Activated effector memory CD4-positive, alpha-beta T cell treated with Interleukin-2 at 50 U/mL for 16 hours (primary cell): ENCODE measurements at places on chromosomes 13 and 19.

DNA sequence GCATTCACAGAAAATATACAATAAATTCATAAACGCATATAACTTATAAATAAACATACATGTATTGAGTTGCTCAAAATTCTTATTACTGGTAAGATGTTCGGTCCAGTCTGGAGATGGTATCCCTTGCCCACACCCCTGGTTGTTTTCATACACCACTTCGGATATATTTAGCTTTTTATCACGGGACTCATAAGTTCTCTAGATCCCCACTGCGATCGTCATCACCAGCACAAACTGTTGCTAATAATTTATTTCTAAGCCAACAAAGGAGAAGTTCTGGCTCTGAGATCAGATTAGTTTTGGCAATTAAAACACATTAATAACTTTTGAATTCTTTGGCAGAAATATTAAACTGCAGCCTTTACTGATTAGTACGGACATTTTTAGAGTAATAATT, 23.0 kb upstream of the SGCG start:
- DNase-seq: no peak

DNA sequence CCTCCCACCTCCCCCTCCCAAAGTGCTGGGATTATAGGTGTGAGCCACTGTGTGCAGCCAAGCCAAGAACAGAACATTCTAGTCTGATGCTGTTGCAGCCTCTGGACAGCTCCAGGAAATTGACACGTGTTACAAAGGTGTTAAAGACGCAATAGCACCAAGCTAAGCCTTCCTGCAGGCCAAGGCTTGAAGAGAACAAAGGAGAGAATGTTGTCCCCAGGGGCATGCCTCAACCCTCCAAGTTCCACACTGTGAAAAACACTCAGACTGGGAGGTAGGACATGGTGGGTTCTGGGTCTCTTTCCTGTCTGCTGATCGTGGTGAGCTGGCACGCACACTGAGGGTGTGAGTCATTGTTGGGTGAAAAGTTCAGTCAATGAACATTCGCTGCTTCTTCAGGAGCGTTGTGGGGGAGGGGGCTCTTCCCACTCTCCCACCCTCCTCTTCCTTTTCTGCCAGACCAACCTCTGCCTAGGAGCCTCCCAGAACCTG, 5.3 kb upstream of the PTPRS start:
- DNase-seq: no peak

DNA sequence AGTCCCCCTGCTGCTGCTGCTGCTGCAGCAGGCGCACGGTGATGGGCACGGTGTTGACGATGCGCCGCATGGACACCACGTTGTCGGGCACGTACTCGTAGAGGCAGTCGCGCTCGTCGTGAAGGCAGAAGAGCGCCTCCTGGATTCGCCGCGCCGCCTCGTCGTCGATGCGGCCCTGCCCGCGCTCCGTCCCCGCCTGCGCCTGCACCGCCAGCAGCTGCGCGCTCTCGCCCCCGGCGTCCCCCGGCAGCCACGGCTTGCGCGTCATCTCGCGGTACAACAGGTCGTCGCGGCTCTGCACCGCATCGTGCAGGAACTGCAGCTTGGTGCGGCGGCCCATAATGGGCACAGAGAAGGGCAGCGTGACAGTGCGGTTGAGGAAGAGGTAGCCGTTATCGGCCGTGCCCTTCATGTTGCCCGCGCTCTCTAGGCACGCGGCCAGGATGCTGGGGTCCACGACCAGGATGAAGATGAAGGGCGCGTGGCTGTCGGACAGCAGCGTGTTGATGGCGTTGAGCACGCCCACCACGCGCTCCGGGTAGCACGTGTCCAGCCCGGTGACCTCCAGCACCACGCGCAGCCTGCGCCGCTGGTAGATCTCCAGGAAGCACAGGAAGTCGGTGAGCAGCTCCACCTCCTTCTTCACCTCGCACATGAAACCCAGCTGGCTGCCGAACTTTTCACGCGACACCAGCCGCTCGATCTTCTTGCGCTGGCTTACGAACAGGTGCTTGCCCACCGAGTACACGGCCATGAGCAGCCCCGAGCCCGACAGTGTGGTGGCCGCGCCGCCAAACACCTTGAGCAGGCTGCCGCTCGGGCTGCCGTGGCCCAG, 8.1 kb downstream of the NKPD1 start:
- peak; percentile 45 for DNase-seq

DNA sequence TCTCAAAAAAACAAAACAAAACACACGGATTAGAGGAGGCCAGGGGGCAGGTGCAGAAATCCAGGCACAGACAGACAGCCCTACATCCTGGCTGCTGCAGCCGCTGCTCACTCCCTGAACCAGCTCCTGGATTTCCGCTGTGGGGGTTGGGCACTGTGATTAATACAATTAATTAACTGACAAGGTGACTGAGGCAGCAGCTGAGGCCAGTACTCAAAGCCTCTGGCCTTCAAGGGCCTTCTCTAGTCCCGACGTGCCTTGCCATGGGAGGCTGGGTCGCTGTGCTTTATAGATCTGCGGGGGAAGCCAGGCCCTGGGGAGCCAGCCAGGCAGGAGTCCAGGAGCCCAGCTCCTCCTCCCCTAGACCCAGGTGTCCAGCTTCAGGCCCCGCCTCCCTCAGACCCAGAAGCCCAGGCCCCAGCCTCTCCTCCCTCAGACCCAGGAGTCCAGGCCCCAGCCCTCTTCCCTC, 4.6 kb downstream of the NECTIN2 start:
- no peak for DNase-seq

DNA sequence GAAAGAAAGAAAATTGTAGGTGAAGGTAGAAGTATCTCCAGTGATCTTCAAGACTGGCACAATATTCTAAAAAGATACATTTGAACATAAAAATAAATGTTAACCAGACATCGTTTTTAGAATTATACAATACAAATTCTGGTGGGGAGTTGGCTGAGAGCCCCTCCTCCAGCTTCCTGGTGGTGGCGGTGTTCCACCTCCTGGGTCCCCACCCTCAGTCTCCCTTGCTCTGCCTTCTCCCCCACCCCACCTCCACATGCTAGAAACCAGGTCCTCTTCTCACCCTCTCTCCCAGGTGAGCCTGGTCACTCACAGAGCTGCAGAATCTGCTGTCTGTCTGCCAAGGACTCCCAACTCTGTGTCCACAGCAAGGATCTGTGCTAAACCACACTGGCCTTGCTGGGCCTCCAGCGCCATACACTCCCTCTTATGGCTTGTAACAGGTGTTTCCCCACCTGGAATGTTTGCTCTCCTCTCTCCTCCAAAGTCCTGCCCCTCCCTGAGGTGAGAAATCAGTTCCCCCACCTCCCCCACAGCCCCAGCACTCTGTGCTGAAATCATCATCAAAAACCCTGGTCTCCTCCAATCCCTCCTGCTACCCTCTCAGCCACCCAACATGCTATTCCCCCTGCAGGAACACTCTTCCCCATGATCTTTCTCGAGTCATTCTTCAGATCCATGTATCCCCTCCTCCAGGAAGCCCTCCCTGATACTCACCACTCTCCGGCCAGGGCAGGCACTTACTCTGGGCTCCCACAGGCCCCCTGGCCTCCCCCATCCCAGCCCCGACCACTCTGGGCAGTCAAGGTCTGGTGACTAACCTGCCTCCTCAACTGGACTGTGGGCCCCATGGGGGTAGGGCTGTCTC, 20.5 kb upstream of the CYP2S1 start:
- DNase-seq: no peak

DNA sequence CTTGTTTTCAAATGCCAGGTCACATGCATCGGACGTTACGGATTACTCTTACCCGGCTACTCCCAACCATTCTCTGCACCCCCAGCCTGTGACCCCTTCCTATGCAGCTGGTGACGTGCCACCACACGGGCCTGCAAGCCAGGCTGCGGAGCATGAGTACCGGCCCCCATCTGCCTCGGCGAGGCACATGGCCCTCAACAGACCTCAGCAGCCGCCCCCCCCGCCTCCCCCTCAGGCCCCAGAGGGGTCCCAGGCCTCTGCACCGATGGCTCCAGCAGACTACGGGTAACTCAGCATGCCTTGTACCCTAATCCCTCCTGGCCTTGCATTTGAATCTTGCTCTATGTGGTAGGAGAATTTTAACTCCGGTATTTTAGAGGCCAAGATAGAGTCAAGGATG, 79.5 kb downstream of the GPR12 start:
- DNase-seq: no peak

DNA sequence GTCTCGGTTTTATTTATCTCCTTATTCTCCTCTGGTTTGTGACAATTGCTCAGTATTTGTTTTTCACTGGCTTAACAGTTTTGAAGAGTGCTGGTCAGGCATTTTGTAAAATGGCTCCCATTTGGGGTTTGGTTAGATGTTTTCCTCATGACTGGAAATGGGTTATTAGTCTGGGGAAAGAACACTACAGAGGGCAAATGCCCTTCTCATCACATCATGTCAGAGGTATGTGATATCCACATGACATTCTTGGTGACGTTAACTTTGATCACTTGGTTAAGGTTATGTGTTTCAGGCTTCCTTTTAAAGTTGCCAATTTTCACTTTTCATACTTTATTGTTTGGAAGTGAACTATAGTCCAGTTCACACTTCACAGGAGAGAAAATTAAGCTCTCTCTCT, 74.8 kb upstream of the KLHL1 start:
- no peak for DNase-seq

GRCh38 chr13:46281779-46282178, 70.1 kb downstream of the LRRC63 start:
- no peak for DNase-seq

DNA sequence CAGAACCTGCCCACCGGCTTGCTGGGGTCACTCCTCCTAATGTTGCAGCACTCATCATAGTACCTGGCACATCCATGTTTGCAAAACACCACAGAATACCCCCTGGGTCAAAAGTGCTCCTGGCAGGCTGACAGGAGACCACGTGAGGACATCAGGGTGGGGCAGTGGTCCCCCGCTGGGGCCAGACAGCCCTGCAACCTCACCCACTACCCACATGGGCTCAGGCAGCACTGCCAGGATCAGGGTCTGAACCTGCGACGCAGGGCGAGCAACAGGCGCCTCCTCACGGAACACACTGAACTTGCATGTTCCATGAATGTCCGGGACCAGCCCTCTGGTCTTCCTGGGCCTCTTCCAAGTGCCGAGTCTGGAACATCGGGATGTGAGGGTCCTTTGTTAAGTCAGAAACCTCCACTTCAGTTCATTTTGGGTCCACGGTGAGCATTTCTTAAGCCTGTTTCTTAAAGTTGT, 1.4 kb upstream of the SLC7A9 start:
- no peak for DNase-seq

GRCh38 chr19:2015608-2015950, at the start of gene BTBD2:
Gene BTBD2 (minus strand): TSS chr19:2015714. CDS start chr19:2015703, 11 bp downstream.
- DNase-seq: peak; percentile 35

- DNase-seq: no peak
Measured at GRCh38 chr19:46959894-46960556, 59.6 kb upstream of the NPAS1 start.

GRCh38 chr13:40283666-40284065, 382.8 kb downstream of the FOXO1 start:
- DNase-seq: no peak

DNA sequence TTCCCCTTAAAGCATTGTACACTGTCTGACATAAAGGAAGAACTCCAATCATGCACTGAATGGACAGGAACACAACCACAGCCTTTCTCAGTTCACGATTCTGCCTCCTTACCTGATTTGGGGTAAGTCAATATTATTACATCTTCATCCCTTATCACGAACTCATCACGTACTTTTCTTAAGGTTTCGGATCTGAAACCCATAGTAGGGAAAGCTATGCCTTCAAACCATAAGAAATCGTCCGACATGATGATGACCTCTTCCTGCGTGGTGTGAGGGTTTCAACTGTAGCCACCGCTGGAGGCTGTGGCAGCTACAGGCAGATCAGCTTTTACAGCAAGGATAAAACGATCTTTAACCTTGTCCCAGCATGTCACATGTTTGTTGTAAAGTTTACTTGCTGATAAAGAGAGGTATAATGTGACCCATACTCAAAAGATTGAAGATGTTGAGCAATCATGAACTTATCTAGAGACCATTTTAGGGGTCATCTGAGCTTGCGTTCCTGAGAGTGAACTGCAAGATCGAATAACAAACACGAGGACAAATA, at the start of gene SULT2A1:
SULT2A1 (minus strand) TSS at position 306 of the 550 bp plus-strand sequence; CDS start at position 248, 58 bp downstream.
- DNase-seq: no peak

DNA sequence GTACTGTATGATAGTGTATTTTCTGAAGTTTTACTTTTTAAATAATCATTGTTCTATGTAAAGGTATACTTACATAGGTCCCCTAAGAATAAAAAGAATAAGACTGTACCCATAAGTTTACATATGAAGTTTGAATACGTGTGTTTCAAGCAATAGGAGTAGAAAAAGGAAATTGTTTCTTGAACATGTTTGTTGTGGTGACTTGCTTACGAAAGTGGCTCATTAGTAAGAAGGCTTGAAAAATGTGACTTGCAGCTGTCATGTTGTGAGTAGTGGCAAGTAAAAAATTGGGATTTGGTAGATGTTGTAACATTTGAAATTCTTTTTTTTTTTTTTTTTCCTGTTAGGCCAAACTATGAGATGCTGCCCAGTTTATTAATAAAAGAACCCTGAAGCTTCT, 203.3 kb downstream of the LMO7 start:
- no peak for DNase-seq

DNA sequence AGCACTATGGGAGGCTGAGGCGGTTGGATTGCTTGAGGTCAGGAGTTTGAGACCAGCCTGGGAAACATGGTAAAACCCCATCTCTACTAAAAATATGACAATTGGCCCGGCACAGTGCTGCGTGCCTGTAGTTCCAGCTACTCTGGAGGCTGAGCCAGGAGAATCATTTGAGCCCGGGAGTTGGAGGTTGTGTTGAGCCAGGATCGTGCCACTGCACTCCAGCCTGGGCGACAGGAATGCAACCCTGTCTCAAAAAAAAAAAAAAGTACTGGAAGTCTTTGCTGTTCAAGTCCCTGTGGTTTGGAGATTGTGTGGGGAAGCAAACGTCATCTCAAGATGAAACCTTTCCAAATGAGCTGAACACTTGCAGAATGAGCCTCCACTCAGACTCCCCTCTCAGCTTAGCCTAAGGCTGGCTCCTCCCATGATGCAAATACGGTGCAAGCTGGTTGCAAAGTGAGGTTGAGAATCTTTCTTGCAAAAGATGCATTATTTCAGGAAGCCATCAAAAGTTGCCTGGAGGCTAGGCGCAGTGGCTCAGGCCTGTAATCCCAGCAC, 46.2 kb downstream of the MYO9B start:
- no peak for DNase-seq

DNA sequence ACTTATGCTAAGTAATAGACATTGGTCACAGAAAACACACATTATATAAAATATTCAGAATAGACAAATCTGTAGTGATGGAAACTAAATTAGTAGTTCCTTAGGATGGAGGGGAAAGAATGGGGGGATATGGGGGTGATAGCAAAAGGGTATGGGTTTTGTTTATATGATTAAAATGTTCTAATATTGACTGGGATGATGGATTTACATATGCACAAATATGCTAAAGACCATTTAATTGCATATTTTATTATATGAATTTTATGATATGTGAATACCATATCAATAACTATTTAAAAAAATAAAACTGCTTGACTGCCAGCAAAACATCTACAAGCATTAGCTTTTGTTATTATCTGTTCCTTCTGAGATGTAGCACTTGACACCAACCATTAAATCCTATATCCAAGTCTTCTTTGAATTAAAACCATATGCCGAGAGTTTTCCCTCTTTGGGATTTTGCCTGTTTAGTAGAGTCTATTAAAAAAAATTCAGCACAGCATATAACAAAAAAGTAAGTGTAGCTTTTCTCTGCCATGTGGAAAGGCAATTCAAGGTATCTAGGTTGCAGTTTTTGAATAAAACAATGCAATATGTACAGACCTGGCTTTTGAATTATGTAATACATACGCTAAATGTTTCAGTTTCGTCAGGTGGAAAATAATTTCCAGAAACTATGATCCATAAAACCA, 2584.1 kb upstream of the PCDH20 start:
- no peak for DNase-seq

- DNase-seq: no peak
Measured at GRCh38 chr19:49182848-49183375, 25.3 kb downstream of the TRPM4 start.

GRCh38 chr19:16576690-16577530, 4.7 kb upstream of the SLC35E1 start:
- DNase-seq: no peak
